ENCODE measurements at places on chromosomes 7 and 10. TPM values are rescaled to one million over a fixed set of nuclear protein-coding genes. Genes with fewer than 3 reads are reported as not detected.

- no peak for DNase-seq
These were observed 99.1 kb upstream of the JCAD start for GRCh38 chr10:30158325-30158960.

ADAM8 gene
- total RNA-seq = 2.4 TPM

MDFIC gene
- total RNA-seq = 19.9 TPM

GRCh38 chr10:9987197-9987596 is 1030.5 kb upstream of the CELF2 start:
- DNase-seq = no peak

- no peak for DNase-seq
These were observed 795.6 kb downstream of the REEP3 start for GRCh38 chr10:64316833-64317232.

DNA sequence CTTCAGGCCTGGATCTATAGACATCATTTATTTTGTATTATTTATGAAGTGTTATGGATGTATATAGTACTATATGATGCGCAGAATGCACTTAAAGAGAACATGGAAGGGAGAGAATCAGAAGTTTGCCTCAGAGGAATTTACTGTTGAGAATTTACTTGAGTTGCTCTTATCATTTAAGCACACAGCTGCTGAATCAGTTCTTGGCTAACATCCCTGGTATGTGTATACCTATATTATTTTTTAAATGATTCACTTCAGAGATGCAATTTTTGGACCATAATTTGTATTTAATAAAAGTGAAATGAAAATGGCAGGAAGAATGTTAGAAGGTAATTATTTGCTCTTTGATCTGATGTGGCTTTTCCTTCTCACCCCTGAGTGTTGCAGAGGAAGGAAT is 191.6 kb downstream of the BICC1 start:
- no peak for DNase-seq
